Right renal pelvis (tissue), 4 donors: ENCODE measurements at places on chromosomes 2 and 18. TPM values are rescaled to one million over a fixed set of nuclear protein-coding genes. Genes with fewer than 3 reads are reported as not detected.
A peak's percentile ranks its signal among the peaks of the same experiment; 100 is the strongest.

- DNase-seq, result no peak
These were observed 4.3 kb downstream of the EPHA4 start for GRCh38 chr2:221567809-221568208.

GRCh38 chr2:164457271-164457670, 164.0 kb downstream of the GRB14 start:
- no peak for DNase-seq

Gene CERKL
- 14.4 TPM for polyA plus RNA-seq

- DNase-seq, result no peak
These were observed 87.2 kb downstream of the NRP2 start for GRCh38 chr2:205769495-205769850.

- no peak for DNase-seq
These were observed 165.6 kb downstream of the TMEFF2 start for GRCh38 chr2:192029089-192029488.

Gene LYPD6
- 15.9 TPM for polyA plus RNA-seq

DNA sequence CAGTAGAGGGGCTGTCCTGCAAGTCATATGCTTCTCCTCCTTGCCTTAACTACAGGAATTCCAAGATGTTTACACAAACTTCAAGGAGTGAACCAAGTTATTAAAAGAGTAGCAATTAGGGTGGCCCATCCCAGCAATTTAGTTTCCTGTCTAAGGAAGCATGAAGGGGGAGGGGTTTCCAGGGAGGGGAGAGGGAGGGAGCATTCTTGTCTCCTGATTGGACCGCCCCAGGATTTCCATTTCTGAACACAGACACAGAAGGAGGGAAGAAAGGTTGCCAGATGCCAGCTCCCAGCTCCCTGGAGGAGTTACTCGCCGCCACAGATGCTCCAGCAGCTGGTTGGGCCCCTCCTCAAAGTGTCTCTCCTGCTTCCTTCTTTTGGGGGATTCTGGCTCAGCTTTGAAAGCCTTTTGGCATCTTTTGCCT, 107.6 kb downstream of the TRIB2 start:
- peak; percentile 49 for DNase-seq

DNA sequence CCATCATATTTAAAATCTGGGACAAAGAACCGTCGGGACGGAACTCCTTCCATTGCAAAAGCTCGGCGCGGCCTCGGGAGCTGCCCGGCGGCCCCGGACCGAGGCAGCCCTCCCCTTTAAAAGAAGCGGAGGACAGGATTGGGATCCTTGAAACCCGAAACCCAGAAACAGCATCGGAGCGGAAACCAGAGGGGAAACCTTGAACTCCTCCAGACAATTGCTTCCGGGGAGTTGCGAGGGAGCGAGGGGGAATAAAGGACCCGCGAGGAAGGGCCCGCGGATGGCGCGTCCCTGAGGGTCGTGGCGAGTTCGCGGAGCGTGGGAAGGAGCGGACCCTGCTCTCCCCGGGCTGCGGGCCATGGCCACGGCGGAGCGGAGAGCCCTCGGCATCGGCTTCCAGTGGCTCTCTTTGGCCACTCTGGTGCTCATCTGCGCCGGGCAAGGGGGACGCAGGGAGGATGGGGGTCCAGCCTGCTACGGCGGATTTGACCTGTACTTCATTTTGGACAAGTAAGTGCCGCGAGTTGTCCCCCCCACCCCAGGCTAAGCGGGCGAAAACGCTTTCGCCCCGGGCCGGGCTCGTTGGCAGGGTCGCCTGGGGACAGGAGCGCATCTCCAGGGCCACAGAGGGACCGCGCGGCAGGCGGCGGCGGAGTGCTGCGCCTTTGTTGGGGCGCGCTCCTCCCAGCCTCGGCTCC, at the start of gene ANTXR1:
ANTXR1 (plus strand) TSS at position 38 of the 698 bp plus-strand sequence; CDS start at position 359, 321 bp downstream.
- DNase-seq, result peak; percentile 84

Gene CCT4
- 175 TPM for polyA plus RNA-seq

Gene G6PC2
- polyA plus RNA-seq, result 0.05 TPM

Gene RND3
- 58.6 TPM for polyA plus RNA-seq

GRCh38 chr2:47063538-47063930, 91.6 kb downstream of the STPG4 start:
- no peak for DNase-seq

- DNase-seq, result no peak
These were observed 84.0 kb upstream of the MYCN start for GRCh38 chr2:15856318-15856717.

GRCh38 chr2:197152451-197153228, 157.9 kb downstream of the ANKRD44 start:
- DNase-seq, result no peak

Gene CTLA4
- polyA plus RNA-seq, result 0.21 TPM

DNA sequence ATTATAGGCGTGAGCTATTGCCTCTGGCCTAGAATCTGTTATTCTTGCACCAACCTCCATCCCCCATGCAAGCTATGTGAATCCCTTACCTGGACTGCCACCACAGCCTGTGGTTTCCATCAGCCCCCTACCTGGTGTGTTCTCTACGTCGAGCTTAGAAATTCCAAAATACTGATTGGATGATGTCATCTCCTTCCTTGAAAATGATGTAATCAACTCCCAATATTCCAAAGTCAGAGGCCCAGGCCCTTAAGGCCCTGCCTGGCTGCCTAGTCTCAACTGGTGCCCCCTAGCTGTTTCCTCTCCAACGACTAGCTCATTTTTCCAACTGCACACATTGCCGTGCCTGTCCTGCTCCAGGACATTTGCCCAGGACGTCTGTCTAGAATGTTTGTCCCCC, 41.3 kb upstream of the GBX2 start:
- no peak for DNase-seq

- DNase-seq, result no peak
These were observed 23.9 kb downstream of the IAH1 start for GRCh38 chr2:9498210-9498609.

GRCh38 chr2:11996618-11997017, 250.2 kb downstream of the LPIN1 start:
- DNase-seq, result no peak

DNA sequence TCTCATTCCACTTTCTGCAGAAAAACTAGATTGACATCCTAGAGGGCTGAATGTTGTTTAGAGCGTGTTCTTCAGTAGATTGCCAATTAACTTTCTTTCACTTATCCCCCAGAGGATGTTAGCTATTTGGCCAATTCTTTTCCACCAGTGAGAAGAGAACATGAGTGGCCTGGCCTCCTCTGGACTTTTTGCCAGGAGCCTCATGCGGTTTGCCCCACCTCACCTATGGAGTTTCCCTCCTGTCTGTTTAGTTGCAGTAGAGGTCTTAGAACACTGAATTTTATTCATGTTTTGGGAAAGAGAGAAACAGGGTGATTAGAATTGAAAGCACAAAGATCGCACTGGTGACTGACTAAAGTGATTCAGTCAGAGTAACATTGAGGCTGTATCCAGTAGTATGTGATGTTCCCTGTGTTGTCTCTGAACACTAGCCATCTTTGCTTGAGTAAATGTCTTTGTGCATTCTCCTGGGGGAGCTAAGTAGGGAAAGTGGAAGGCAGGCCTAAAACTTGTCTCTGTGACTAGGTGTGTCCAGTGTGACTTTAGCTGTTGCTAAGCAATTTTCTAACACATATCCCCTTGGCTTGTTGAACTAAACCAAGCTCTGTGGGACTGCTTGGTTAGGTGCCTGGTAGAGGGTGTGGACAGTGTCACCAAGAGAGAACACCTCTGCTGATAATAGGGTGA, 34.0 kb downstream of the UGP2 start:
- no peak for DNase-seq

DNA sequence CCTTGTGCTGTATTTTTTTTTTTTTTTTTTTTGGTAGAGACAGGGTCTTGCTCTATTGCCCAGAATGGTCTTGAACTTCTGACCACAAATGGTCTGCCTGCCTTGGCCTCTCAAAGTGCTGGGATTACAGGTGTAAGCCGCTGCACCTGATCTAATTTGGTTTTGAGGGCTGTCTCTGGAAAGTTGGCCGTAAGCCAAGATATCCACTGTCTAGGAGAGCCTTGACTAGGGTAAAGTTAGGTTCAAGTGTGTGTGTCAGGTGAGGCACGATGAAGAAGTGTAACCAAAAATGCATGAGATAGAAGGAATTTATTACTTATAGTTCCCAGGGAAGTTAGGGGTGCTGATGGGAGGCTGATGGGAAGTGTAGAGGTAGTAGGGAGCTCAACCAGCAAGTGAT, 46.7 kb downstream of the INO80C start:
- DNase-seq, result no peak

DNA sequence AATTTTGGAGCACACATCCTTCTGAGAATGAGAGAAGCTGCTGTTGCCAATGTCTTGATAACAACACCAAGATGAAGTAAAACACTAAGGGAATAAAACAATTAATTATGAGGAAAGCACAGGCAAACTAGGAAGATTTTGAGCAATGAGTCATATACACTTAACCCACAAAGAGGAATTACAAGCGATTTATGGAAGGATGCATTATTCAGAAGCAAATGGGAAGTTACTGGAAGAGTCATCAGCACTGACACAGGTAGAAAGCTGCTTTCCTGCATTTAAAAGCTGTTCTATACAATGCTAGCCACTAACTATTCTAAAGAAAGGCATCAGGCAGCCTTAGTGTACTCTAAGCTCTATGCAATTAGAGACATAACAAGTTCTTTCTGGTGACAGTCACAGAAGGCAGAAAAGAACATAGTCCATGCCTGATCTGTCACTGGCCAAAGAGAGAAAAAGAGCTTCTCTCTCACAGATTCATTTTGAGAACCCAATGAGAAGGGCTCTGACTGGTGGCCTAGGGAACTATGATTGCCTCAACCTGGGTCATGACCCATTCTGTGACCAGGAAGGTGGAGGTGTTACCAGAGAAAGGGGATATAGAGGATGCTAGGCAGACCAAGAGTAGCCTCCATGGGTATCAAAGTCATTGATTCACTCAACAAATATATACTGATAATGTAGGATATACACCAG, 45.4 kb downstream of the M1AP start:
- DNase-seq, result no peak

GRCh38 chr18:755506-755905, 43.1 kb upstream of the ENOSF1 start:
- no peak for DNase-seq

DNA sequence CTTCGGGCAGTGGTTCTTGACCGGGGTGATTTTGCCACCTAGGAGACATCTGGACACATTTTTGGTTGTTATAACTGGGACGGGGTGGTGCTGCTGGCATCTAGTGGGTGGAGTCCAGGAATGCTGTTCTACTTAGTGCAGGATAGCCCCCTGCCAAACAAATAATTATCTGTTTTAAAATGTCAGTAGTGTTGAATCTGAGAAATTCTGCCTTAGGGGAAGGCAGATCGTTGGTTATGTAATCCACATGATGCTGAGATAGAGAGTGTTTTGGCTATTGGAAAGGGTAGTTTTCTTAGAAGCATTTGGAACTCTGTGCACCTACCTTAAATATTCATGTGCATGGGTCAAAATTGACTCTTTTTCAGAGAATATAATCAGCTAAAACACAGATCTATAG, 199.0 kb downstream of the TPGS2 start:
- no peak for DNase-seq

GRCh38 chr2:9982891-9983290, 31.4 kb downstream of the GRHL1 start:
- no peak for DNase-seq

Gene CXCR4
- polyA plus RNA-seq, result 53.4 TPM

Gene GPAT2
- 4.5 TPM for polyA plus RNA-seq

DNA sequence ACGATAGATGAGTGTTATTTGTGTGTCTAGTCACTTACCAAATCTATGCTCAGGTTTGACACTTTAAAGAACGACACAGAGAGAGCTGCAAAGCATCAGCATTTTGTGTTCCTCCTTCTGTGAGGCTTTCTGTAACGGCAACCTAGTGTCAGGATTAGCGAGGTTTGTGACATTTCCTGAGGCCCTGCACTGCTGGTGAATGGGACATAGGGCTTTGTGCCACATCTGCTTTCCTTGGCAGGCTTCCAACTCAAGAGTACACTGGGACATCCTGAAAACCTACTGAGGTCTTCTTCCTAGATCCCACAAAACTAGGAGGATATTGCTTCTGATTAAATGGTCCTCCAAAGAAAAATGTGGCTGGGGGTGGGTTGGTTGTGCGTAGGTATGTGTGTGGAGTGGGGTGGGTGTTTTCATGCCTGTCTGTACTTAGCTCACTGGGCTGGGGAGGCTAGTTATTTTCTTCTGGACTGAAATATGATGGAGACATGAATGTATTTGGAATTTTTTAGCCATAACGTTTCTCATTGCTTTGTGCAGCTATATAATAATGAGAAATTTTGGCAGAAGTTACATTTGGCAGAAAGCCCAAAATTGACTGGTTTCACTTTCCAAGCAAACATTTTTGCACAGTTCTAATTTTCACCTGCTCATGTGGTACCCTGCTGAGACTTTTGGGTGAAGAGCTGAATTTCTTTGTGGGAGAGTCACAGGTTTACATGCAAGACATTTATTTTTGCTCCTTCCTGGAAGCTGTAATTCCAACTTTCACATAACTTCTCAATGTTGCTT, 308.4 kb downstream of the XIRP2 start:
- DNase-seq, result peak; percentile 16

DNA sequence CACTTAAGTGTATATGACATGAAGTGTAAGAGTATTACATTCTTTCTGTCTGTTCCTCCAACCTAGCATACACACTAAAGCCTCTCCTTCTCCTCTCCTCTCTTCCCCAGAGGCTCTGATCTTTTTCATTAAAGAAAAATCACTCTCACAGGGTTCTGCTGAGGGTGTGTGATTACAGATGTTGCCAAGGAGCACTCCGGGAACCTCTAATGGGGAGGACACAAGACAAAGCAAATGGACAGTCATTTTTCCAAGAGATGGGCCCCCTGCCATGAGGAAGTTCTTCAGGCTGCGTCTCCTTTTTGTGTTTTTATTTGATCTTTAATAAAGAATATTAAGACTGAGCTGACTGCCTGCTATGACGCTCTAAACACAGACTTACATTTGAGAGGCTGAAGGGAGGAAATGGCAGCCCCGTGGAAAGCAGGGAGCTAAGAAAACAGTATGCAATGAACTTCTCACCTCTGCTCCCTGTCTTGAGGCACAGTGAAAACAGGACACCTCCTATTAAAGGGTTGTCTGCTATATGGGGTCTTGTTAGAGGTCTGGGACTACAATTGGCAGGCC, 578.1 kb downstream of the PIK3C3 start:
- DNase-seq, result no peak

- no peak for DNase-seq
These were observed 38.9 kb upstream of the KLF11 start for GRCh38 chr2:10004401-10004800.

Gene CXCR1
- polyA plus RNA-seq, result 0.08 TPM

DNA sequence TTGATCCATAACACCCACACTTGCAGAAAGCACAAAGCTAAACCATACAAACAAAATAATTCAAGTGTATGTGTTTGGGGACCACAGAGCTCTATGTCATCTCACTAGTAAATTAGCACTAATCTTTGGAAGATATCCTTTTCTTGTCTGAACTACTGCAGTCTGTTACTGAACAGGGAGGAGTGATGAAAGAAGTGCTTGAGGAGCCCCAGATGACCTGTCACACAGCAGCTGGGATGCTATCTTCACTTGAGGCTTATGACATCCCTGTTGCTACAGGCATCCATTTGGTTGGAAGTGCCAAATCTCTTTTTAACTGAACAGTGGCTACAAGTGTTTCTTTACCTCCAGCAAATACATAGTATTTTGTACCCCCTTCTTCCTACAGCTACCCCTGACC, 386.3 kb upstream of the CHAC2 start:
- DNase-seq, result no peak

- DNase-seq, result peak; percentile 85
These were observed at the start of gene UBXN2A for GRCh38 chr2:23939987-23940717. UBXN2A (plus strand) TSS chr2:23940463; CDS start chr2:23958315, 17,852 bp downstream.

Gene NMUR1
- 0.98 TPM for polyA plus RNA-seq
